Common myeloid progenitor, CD34-positive (primary cell): ENCODE measurements at places on chromosomes 4 and X.

GRCh38 chrX:54359408-54359807 lies 1.6 kb upstream of the WNK3 start:
- DNase-seq: no peak

DNA sequence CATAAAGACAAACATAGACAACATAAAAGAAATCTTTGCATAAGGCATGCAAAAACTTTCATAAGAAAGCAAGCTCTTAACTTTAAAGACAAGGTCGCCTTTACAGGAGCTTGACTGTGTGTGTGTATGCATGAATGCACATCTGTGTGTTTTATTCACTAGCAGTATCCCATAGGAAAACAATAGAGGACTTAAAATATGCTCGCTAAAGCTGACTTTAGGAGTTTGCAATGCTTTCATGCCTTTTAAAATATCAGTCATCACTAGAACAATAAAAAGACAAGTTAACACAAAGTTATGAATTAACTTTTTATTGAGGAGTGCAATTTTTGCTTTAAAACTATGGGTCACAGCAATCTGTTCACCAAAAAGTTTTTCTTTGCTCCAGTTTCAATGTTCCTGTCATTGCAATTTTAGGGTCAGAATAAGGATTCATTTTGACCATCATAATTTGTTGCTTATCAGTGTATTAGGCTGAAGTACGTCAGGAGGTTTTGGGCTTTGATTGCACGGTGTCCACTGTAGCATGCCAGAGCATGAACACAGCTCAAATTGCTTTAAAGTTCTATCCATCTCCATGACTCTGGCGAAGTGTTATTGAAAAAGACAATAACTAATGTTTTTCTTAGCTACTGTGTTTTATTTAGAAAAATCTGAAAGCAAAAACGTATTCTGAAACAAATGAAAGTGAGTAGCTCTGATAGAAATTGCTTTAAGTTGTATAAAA lies 36.9 kb downstream of the ANXA10 start:
- DNase-seq: no peak

DNA sequence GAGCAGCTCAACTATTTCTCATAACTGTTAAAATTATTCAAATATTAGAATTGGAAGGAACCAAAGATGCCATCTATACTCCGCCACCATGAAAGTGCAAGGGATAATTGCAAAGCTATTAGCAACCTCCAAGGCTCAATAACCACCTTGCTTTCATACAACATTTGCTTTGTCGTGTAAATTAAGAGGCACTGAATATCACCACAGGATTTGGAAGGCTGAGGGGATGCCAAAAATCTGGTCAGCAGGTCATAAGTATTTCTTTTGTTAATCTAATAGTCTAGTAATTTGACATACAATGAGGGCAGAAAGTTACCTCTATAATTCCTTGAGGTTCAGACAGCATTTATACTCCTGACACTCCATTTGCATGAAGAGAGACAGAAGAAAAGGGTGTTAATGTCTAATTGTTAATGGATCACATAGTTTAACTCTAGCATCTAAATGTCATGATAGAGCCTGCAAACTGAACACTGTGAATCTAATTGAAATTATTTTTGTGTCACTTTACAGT lies 200.9 kb upstream of the DIAPH2 start:
- no peak for DNase-seq

DNA sequence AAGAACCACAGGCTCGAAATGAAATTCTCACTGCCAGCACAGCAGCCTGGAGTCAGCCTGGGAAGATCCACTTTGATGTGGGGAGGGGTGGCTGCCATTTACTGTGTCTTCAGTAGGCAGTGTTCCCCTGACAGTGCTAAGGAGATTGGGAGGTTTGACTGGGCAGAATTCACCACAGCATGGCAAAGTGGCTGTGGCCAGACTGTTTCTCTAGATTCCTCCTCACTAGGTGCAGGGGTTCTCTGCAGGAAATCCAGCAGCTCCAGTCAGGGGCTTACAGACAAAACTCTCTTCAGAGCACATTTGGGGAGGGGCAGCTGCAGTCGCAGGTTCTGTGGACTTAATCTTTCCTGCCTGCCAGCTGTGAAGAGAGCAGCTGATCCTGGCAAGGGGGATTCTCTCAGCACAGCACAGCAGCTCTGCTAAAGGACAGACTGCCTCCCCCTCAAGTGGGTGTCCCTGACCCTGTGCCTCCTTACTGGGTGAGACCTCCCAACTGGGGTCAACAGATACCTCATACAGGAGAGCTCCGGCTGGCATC lies 1174.0 kb downstream of the RAPGEF2 start:
- no peak for DNase-seq

- no peak for DNase-seq
Measured at GRCh38 chr4:53183754-53184153, 182.1 kb downstream of the SCFD2 start.

DNA sequence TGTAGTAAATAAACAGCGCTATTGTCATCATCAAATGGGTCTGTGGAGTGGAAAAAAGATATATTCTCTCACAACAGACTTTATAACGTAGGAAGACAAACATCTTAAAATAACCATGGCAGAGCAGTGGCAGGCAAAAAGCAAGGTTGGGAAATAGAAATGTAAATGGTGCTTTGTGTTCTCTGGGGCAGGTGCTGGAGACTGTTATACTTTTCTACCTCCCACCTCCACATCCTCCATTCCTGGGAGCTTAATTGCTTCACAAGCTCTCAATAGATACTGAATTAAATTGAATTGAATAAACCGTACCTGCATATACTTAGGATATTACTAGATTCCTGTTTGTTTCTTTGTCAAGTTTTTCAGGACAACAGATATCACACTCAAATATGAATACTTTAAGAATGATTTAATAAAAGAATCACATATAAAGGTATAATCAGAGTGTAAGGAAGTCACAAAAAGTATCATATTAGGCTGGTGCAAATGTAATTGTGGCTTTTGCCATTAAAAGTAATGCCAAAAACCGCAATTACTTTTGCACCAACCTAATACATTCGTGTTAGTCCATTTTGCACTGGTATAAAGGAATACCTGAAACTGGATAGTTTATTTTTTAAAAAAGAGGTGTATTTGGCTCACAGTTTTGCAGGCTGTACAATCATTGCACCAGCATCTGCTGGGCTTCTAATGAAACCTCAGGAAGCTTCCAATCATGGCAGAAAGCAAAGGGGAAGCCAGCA lies 367.3 kb downstream of the GRIA2 start:
- DNase-seq: no peak

DNA sequence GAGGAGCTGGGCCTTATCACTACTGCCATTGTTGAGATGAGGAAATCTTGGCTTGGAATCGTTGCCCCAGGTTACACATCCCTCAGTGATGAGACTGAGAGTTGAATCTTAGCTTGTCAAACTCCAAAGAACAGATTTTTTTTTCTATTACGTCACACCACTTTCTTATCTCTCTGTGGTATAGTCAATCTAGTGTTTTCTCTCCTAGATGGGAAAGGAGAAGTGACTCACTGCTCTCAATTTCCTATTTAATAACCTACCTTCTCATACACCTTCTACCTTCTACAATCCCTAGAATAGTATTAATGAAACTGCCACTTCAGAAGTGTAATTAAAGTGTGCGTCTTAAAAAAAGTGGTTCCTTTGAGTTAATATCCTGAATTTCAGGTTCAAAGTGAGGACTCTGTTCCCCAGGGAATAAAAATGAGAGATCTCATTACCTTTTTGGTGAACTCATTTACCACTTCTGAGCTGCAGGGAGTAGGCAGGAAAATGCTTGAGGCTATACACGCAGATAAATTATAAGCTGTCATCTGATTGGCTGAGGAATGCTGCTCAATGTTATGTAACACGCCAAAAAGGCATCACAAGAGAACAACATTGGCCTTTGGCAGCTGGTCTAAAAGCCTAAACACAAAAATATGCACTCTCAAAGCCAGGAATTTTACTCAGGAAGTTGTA lies 59.3 kb downstream of the MAD2L1 start:
- DNase-seq: no peak

DNA sequence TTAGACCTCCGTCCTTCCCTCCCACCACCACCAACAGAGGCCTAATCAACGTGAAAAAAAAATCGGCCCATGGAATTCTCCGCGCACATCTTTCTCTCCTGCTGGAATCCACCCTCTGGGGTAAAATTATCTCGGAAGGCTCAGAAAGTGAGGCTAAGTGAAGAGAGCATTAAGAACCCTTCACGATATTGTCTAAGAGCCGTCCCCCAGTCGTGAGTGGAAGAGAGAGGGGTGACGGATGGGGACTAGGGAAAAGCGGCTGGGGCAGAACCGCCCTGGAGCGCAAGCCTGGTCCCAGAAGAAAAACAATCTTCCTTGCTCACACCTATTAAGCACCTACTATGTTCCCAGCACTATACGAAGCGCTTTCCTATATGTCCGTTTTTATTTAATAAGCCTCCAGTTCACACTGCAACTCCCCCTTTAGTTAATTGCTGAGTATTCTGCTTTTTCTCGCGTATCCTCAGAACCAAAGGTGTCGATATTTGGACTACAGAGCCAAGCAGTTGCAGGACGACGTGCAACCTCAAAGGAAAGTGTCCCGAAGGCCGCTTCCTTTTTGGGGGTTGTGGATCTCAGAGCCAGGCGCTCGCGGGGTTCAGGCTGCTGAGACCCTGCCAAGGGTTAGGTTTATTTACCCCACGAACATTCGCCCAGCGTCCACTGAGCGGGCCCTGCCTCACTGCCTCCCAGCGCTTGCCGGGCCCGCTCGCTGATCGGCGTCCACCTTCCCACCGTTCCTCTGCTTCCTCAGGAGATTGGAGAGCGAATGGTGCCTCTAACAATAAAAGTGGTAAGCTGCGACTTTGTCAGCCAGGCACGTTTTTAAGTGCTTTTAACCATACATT lies 889 bp downstream of the MGARP start:
- DNase-seq: no peak

- DNase-seq: peak; percentile 90
Measured at GRCh38 chr4:37826295-37827029, at the start of gene PGM2. Gene PGM2 (plus strand): TSS chr4:37826686. CDS start chr4:37826733, 47 bp downstream.

- no peak for DNase-seq
Measured at GRCh38 chr4:70703619-70704214, 15.4 kb downstream of the UTP3 start.

- no peak for DNase-seq
Measured at GRCh38 chrX:1610166-1610565, 4.7 kb upstream of the ASMT start.

- DNase-seq: no peak
Measured at GRCh38 chr4:113699772-113700171, 61.8 kb downstream of the CAMK2D start.

- no peak for DNase-seq
Measured at GRCh38 chr4:121321466-121321865, 59.4 kb downstream of the QRFPR start.
